ENCODE measurements at places on chromosomes 4 and X. TPM values are rescaled to one million over a fixed set of nuclear protein-coding genes. Genes with fewer than 3 reads are reported as not detected.

Gene GSX2
- total RNA-seq = not detected

DNA sequence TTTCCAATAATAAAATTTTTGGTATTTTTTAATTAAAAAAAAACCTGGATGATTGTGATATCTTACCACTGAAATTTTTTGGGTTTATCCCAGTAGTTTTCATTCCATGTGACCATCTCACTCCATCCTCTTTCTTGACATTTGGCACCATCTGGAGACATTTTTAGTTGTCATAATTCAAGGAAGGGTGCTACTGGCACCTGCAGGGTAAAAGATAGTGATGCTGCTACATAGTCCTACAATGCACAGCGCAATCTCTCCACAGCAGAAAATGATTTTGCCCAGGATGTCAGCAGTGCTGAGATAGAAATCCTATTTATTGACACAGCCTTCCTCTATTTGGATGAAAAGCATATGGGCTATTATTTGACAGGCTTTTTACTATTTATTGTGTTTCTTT, 79.3 kb downstream of the RBPJ start:
- no peak for DNase-seq

GRCh38 chr4:158760866-158761265, 8.0 kb upstream of the FNIP2 start:
- no peak for DNase-seq

- DNase-seq = no peak
Measured at GRCh38 chrX:2228536-2228935, 272.2 kb downstream of the DHRSX start.

Gene NDNF
- not detected for total RNA-seq

DNA sequence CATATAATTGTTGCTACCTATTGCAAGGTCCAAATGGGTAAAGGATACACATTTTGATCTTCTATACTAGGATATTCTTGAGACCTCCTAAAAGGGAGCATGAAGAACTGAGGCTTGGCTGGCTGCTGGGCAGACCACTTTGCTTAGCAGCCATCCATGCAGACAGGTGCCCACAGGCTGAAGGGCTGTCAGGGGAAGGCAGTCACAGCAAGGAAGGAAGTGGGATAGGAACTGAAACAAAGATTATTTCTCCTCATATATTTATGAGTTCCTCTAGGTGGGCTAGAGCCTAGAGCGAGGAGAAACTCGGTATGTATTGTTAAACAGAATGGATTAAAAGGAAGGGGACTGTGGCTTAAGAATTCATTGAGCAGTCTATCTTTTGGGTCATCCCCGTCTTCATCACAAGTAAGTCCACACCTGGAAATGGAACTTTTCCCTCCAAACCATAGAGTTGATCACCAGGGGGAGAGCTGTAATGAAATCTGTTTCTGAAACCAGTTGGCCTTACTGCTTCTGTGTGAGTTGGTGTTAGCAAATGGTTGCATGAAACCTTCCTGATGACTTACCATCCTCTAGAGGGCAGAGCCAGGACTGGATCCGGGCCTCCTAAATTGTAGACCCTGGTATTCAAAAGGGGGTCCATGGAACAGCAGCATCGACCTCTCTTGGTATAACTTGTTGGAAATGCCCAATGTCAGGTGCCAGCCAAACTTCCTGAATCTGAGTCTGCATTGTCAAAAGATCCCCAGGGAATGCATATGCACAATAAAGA, 42.3 kb downstream of the AFF2 start:
- no peak for DNase-seq

- no peak for DNase-seq
Measured at GRCh38 chrX:7074148-7074907, 73.2 kb upstream of the STS start.

Gene TLR2
- total RNA-seq = 1.6 TPM

- DNase-seq = no peak
Measured at GRCh38 chrX:121052122-121052521, 4.7 kb downstream of the GLUD2 start.

Gene EGF
- 0.16 TPM for total RNA-seq

DNA sequence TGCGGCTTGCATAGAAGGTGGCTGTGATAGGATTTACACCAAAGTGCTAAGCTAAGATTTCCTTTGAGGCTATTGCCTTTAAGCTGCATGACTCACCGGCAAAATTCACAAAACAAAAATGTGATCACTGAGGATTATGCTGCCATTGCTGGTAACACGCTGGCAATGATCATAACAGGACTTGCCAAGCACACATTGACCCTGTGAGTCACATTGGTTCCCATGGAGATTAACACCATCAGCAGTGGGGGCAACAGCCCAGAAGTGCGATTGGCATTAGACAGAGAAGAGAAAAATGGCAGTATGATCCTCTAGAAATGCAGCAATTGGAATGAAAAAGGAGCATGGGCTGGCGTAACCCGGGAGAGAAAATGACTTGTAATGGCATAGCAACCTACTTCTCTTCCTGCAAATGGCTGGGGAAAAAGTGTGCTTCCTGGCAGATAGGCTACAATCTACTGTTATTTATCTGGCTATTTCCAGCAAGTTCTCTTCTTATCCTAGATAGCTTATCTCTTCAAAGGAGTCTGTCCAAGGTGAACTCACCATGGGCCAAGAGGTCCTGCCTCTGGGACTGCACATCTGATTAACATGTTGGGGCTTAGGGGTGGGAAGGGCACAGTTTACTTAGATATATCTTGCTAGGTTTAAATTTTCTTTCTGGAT, 314.2 kb upstream of the IGFBP7 start:
- no peak for DNase-seq

Gene TMEM156
- 4.1 TPM for total RNA-seq

Gene BST1
- 0.18 TPM for total RNA-seq

GRCh38 chr4:170281027-170281426, 191.3 kb upstream of the AADAT start:
- DNase-seq = no peak

DNA sequence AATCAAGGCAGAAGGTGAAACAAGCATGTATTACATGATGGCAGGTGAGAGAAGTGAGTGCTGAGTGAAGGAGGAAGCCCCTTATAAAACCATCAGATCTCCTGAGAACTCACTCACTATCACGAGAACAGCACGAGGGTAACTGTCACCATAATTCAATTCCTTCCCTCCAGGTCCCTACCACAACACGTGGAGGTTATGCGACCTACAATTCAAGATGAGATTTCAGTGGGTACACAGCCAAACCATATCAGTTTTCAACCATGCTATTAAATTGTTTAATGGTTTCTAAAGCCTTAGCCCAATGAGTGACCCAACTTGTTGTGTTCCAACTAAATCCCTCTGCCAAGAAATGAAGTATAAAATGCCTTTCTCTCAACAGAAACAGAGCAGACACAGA, 519.8 kb downstream of the GBA3 start:
- DNase-seq = no peak

DNA sequence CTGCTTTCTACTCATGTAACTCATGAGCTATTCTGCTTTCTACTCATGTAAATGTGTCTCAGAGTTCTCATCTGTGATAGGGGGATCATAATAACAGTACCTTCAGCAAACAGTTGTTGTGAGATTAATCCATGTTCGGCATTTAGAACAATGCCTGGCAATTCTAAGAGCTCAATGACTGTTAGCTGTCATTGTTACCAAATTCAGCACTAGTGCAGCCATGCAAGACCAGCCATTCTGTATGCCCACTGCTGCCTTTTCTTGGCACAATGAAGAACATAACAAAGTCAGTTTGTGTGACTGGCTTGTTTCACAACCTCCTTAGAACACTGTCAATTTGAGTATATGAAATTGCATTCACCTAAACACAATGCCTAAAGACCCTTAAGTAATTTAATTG, 163.2 kb downstream of the ANK2 start:
- DNase-seq = no peak

GRCh38 chr4:109690690-109691410, 12.4 kb downstream of the CASP6 start:
- no peak for DNase-seq

GRCh38 chr4:168586926-168587325, 90.1 kb downstream of the PALLD start:
- DNase-seq = no peak

GRCh38 chrX:14607446-14607985, 78.2 kb downstream of the GLRA2 start:
- no peak for DNase-seq

DNA sequence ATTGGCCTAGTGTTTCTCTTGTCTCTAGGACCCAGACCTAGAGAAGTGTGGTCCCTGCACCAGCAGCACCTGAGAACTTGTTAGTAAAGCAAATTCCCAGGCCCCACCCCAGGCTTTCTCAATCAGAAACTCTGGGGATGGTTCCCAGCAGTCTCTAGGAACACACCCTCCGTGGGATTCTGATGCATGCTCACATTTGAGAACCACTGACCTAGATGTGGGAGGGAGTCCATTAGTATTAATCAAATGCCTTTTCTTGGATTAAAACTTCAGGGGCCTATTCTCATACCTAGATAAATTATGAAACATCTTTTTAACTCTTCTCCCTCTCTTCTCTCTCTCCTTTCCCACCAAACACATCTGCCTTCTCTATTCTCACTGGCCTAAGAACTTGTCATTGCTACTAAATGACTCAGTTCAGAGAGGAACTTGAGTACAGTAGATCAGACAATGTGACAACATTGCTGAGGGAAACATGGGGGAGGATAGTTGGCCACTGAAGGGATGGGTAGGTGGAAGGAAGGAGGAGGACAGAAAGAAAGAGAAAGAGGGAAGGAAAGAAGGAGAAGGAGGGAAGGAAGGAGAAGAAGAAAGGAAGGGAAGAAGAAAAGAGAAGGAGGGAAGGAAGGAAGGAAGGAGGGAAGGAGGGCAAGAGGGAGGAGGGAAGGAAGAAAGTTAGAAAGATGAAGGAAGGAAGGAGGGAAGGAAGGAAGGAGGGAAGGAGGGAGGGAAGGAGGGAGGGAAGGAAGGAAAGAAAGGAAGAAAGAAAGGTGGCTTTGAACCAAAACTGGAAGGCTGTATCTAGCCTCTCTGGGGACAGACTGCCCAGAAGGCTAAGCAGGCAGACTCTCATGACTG, 132.7 kb upstream of the MAP3K15 start:
- DNase-seq = no peak

GRCh38 chrX:104134583-104135261, 22.1 kb downstream of the SLC25A53 start:
- DNase-seq = no peak

DNA sequence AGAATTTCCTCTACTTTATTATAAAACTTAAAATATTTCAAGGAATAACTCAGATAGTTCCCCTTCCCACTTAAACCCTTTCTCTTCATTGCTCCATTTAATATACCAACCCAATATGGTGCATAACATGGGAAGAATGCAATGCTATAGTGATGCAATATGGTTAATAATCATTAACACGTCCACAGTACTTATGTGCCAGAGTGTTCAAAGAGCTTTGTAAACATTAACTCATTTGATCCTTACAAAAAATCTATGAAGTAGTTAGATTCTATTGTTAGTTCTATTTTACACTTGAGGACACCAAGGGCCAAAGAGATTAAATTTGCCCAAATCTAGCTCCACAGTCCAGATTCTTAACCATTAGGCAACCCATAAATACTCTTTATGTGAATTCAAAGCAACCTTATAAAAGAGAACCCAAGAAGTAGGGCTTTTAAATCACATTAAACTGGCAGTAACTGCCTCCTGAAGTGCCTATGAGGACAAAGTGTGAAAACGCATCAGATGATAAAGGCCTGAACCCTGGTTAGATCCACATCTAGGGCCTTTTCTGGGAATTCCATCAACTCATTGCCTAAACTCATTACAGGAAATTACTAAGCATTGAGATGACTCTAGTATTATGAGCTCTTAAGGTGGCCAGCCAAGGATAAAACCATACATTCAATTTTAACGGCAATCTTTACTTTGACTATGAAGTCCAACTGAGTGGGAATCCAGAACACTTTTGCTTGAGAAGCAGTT, 94.3 kb downstream of the AREG start:
- no peak for DNase-seq

DNA sequence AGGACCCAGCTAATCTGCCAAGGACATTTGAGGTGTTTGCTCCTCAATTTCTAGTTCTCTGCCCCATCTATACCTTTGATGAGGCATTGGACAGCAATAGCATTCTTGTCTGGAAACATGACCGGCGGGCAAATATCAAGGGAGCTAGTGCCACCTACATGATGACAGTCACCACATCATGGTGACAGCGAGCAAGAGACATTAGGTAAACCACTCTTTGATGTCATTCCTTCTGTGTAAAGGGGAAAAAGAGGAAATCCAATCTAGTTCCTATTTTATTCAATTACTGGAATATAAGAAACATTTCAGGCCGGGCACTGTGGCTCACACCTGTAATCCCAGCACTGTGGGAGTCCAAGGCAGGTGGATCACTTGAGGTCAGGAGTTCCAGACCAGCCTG, 20.7 kb upstream of the IL13RA1 start:
- DNase-seq = no peak

DNA sequence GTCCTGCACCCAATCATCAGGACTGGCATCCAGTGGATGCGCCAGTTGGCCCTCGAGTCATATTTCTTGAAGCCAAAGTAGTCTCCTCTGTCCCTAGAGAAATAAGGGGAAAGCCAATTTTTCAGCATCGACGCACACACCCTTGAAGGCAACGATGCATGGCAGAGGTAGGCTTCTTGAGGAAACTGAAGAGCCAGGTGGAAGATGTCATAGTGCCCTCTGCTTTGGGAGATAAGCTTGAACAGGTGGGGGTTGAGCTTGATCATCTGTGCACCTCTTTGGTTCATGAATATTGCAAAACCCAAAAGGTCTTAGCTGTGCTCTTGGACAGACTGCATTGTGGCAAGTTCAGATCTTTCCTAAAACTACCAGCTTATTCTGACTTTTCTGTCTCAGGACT, 34.6 kb upstream of the WDR1 start:
- DNase-seq = no peak

Gene CXCL13
- total RNA-seq = 1.7 TPM

Gene KCTD8
- total RNA-seq = not detected

Gene CLDN22
- not detected for total RNA-seq

DNA sequence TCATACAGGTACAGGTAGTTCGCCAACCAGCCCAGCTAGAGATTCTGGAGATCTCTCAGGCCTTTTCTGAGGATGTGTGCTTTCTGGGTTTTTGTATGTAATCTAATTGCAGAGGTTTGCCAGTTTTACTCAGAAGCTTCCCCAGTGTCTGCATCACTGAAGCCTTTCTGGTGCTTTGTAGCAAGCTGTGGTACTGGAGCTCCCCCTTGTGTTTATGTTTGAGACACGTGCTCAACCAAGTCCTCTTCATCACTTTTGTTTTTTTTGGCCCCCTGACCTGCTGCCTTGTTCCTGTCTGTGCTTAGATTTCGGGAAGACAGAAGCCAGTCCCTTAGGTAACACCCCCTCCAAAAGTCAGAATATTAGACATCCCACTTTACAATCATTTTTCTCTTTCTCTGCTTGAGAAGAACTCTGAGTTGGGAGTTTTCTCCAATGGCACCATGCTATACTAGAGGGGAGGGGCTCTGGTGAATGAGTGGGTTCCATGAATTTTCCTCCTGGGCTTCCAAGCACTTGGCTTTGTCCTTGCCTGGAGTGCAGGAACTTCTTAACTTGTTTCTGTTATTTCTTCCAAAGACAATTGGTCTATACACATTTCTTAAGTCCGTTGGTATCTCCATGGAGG, 128.4 kb upstream of the TBC1D9 start:
- DNase-seq = no peak

DNA sequence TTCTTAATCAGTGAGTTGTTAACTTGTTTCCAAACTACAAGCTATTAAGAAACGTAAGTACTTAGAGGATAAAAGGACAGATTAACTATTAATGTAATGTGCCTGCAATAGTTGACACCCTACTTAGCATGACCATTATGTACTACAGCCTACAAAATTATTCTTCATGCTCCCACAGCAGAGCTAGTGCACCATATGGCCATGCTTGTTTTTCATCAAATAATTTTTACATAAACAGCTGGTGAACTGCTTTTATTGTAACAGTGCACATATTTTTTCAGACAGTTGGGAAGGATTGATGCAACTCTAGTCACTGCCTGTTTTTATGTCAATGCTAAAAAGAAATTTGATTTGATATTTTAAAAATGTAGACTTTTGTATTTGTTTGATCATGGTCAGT, 10.2 kb upstream of the MAGEB10 start:
- no peak for DNase-seq
